Ammon's horn (tissue), 1 donor: ENCODE measurements at places on chromosomes 7 and 10.

DNA sequence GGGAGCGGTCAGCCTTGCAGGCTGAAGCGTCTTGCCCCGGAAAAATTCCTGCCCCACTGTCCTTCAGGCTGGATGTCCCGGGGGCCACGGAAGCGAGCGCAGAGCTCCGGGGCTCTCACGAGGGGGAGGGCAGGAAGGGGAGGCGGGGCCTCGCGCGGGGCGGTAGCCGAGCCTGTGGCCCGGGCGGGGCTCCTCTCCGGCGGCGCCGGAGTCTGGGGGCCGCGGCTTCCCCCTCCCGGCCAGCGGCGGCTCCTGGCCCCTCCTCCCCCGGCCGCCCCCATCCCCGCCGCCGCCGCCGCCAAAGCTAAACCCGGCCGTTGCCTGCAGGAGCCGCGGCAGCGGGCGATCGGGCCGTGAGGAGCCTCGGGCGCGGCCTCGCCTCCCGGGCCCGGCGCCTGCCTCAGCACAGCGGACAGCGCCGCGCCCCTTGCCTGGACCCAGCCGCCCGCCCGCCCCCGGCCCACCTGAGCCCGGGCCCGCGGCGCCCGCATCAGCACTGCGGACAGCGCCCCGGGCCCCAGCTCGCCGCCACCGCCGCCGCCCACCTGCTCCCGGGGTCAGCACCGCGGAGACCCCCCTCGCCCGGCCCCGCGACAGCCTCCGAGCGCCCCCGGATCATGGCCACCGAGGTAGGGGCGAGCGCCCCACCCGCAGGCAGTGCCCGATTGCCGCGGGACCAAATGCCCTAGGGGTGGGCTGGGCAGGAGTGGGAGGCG is at the start of gene GOLGA7B:
TSS of gene GOLGA7B (plus strand) at position 157 of the 716 bp plus-strand sequence. CDS start at position 618, 461 bp downstream.
- peak; percentile 40 for DNase-seq

DNA sequence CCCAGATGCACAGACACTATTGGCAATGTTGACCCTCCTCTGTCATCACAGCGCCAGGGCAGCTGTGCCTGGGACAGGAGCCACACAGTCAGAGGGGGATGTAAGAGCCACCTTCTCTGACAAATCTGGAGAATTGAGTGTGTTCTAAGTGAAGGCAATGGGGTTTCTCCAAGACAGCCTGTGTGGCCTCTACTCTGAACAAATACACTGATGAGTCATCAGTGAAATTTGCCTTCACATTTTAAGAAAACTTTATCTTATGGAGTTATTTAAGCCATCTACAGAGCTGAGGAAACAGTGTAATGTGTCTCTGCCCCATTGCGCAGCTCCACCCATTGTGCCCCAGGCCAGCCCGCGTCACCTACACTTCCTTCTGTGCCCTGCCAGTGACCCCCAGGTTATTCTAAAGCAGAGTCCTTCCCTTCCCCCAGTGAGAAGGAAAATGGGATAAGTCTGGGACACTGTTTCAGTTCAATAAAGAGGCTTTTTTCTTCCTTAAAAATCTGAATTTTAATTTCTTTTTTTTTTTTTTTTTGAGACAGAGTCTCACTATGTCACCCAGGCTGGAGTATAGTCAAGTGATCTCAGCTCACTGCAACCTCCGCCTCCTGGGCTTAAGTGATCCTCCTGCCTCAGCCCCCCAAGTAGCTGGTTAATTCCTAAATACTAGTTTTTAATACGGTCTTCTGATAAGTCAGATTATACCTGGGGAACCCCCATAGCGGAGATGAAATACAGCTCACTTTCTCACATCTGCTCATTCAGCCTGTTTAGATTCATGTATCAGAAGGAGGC is 21.8 kb downstream of the AKR1E2 start:
- no peak for DNase-seq

DNA sequence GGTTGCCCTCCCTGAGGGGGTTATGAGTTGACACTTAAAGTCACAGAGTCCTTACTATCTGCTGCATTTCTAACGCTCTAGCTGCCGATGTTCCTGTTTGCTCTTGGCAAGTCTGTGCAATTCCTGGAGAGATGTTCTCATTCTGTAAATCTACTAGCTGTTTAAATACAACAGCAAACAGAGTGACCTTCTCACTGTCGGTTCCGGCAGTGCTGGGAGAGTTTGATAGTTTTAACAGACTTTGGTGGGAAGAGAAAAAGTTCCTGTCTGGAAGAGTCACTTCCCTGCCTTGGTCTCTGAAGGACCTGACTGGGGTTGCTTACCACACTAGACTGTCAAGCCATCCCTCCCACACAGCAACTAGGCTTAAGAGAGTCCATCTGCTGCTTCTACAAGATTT is 63.3 kb upstream of the ELMO1 start:
- no peak for DNase-seq

GRCh38 chr7:103314852-103315251 is 17.6 kb downstream of the PMPCB start:
- no peak for DNase-seq

DNA sequence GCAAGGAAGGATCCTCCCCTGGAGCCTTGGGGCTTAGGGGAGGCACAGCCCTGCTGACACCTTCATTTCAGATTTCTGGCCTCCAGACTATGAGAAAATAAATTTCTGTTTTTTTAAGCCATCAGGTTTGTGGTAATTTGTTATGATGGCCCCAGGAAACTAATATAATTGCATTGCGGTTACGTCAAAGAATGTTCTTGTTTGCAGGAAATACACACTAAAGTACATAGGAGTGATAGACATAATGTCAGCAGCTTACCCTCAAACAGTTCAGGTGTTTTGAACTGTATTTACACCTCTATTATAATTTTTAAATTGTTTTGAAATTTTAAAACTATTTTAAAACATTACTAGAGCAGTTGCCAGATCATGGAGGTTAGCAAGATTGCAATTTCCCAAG is 12.6 kb upstream of the FHIP2A start:
- DNase-seq, result no peak

- no peak for DNase-seq
These were observed 664.7 kb downstream of the INHBA start for GRCh38 chr7:41038211-41038610.

DNA sequence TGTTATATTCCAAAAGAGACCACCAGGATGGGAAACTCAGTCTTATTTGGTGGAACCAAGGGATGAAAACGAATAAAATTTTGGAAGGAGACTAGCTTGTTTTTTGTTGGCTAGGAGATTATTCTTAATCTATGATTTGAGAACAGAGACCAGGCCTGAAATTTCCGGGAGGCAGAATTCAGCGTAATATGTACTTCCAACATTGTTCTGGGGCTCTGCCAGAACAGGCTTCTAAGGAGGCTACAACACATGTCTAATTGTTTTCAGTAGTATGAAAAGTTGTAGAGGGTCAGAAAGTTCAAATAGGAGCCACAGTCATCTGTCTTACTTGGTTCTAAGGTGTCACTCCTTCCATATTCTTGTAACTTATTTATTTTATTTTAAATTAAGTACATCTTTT is 1.7 kb downstream of the DDX21 start:
- no peak for DNase-seq

DNA sequence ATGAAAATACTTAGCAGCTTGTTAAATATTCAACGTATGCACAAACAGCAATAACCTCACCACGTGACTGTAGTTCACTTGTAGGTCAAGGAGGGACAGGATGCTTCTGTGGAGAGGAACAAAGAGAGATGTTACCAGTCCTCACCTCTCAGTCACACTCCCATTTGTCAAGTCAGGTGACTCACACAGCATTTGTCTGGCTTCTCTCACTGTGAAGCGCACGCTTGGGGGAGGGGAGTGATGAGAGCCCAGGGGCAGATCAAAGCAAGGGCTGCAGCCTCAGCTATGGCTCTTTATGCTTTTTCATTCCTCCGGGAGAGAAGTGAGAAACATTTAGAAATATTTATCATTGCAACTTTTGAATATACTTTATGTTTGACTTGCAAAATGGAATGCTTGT is 2.9 kb upstream of the RBM20 start:
- no peak for DNase-seq

- DNase-seq, result no peak
These were observed 24.3 kb downstream of the ZCCHC24 start for GRCh38 chr10:79420974-79421688.

DNA sequence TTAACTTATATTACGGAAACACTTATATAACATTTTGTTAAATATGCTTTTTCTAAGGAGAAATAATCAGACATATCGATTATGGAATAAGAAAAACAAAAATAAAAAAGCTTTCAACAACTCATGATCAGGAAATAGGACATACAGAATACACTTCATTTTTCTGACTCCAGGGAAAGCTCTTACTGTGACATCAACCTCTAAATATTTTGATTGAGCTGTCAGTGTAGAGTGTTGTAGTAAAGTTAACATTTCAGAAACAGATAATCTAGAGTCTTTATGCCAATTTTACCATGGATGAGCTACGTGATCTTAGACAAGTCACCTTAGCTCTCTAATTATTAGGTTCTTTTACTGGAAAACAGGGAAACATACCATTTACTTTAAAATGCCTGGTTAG is 218.9 kb upstream of the SORCS1 start:
- DNase-seq, result no peak

DNA sequence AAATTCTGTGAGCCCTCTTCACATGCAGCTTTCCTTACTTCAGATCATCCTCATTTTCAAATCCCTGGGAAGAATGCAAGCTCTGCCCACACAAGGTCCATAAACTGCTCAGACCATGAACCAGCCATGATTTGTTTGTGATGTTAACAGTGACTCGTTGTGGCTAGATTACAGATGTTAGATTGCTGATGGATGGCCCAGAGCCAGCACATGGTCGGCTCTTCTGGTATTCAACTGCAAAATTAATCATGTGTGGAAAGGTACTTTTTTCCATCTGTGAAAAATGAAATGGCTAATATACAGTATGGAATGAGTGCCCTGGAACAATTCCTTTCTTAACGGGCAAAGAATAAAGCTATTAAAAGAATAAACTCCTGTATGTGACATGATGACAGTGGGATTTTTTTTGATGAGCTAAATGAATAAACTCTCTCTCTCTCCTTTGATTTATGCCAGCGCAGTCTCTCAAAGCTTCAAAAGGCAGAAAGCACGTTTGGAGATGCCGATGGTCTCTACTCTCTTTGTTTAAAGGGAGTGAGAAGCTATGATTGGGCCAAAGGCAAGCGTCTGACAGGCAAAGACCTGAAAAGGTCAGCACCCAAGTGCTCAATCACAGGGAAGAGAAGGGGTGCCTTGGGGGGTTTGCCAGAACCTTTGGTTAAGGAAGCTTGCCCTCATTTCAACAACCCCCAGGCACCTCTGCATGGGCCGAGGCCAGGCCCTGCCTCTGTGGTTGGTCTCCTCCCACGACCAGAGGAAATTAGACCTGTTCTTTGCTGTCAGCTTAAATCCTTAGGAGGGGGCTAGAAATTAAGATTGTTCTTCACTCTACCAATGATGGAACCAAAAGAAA is 444.0 kb upstream of the NFE2L3 start:
- no peak for DNase-seq

DNA sequence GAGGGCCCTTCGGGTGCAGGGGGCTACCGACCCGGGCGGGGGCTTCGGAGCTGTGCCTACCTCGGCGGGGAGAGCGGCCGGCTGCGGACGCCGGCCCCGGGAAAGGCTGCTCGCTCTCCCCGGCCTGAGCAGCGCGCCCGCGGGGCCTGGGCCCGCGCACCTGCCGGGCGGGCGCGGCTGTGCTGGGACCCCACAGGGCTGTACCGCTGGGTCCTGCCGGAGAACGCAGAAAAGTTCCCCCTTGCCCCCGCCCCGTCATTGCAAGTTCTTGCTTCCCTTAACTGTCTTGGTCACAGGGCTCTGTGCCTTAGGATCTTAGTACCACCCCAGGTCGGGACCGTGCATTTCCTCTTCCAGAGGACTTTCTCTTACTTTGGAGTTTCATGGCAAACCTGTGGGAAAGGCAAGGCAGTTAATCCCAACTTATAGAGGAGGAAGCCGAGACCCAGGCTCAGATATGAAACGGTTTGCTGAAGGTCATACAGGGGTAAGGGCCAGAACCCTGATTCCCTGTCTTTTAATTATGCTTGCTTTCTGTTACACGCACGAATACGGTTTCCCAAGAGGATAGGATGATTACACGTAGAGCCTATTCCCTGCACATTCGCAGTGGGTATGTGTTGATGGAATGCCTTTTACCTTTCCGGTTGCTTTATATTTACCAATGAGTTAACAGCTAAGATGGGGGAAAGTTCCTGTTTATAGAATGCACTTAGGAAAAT is 652 bp downstream of the PCGF5 start:
- peak; percentile 34 for DNase-seq

DNA sequence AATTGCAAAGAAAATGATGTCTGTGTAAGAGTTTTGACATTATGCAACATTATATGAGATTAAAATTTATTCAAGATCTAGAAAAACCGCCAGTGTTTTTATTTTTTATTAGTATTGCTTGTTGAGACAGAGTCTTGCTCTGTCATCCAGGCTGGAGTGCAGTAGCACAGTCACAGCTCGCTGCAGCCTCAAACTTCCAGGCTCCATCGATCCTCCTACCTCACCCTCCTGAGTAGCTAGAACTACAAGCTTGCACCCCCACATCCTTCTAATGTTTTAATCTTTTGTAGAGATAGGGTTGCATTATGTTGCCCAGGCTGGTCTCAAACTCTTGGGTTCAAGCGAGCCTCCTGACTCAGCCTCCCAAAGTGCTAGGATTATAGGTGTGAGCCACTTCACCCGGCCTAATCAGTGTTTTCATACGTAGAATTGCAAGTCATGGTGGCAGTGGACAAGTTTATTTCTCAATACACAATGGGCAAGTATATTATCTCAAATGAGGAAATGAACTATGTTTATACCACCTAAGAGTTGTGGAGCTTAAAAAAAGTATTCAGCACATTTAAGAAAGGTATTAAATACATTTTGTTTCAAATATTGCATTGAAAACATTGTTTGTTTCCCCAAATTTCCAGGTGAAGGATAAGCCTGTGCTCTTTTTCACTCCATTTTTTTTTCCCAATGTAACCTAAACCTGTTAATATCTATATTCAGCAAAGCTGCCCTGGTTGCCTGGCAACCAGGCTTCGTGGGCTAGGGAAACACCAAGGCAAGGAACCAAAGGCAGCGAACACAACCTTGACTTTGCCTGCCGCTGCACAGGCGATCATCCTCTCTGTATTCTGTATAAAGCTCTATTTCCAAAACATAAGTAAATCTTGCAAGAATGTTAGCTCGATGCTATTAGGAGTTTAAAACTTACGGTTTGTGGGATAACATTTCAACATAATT is 163.9 kb downstream of the CACNB2 start:
- peak; percentile 29 for DNase-seq

GRCh38 chr10:1451362-1451888 is 285.9 kb downstream of the ADARB2 start:
- no peak for DNase-seq

GRCh38 chr7:147145194-147145593 is 1028.6 kb downstream of the CNTNAP2 start:
- no peak for DNase-seq

GRCh38 chr10:73159038-73159648 is 8.7 kb downstream of the ECD start:
- DNase-seq, result peak; percentile 54
